ENCODE measurements at places on chromosomes 13 and 19.
A peak's percentile ranks its signal among the peaks of the same experiment; 100 is the strongest.

DNA sequence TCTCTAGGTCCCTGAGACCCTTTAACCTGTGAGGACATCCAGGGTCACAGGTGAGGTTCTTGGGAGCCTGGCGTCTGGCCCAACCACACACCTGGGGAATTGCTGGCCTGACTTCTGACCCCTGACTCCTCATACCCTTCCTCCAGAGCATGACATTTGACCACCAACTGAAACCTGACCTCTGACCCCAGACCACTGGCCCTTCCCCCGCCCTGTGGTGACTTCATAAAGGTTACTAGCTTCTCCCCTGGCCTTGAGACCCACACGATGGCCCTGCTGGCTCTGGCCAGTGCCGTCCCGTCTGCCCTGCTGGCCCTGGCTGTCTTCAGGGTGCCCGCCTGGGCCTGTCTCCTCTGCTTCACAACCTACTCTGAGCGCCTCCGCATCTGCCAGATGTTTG lies at the start of gene SPACA6:
TSS of gene SPACA6 (plus strand) at position 71 of the 400 bp plus-strand sequence. CDS start at position 268, 197 bp downstream.
- H3K27ac ChIP-seq: no peak within 1 kb of the TSS
- peaks cover 3% of the 10 kb centered on the region for H3K4me1 ChIP-seq
- no peak within 1 kb of the TSS for H3K4me3 ChIP-seq
- peaks cover 6% of the 10 kb centered on the region for H3K27me3 ChIP-seq

GRCh38 chr19:17304386-17305215 lies 1.1 kb upstream of the MRPL34 start:
- H3K4me1 ChIP-seq: peaks cover 47% of the 10 kb centered on the region
- H3K4me3 ChIP-seq: peak overlapping the region; percentile 87
- H3K36me3 ChIP-seq: peaks cover 3% of the 10 kb centered on the region
- H3K27ac ChIP-seq: peak overlapping the region; percentile 89
- no peaks in the 10 kb centered on the region for H3K27me3 ChIP-seq
- DNase-seq: no peak

DNA sequence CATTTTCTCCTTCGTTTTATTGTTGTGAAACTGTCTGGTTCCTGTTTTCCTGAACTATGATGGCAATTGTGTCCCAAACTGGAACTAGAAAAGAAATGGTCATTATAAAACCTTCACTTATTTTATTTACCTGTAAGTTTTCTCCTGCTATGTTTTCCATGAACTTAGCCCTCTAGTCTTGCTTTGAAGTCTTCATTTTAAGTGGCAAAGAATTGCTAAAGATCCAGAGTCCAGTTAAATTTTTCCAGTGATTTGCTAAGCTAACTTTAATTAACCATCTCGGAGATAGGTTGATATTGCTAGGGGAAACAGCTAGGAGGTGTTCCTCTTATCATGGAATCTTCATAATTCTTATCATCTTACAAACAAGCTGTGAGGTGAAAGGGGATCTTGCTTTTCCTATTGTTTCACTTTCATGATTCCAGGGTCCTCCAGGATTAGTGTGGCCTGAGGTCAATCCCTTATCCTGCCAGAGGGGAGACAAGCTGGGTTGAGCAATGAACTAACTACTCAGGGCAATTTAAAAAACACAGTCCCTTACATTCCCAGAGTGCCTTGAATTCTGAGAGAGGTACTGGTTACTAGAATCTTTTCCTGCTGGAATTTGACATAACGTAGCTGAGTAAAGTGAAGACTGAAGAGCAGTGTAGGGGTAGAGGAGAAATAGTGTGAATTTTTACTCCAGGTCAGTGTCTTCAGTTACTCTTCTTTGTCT lies 112.5 kb downstream of the ESD start:
- H3K4me1 ChIP-seq: peaks cover 31% of the 10 kb centered on the region
- H3K4me3 ChIP-seq: no peak overlapping the region
- no peak overlapping the region for H3K27ac ChIP-seq
- H3K27me3 ChIP-seq: no peaks in the 10 kb centered on the region

GRCh38 chr13:45584816-45585215 lies 30.7 kb downstream of the ERICH6B start:
- H3K4me3 ChIP-seq: no peak overlapping the region
- H3K27me3 ChIP-seq: peaks cover 9% of the 10 kb centered on the region
- H3K36me3 ChIP-seq: no peaks in the 10 kb centered on the region
- H3K4me1 ChIP-seq: no peaks in the 10 kb centered on the region
- H3K27ac ChIP-seq: no peak overlapping the region

- no peaks in the 10 kb centered on the region for H3K27me3 ChIP-seq
- H3K4me3 ChIP-seq: peak within 1 kb of the TSS; percentile 96
- H3K4me1 ChIP-seq: peaks cover 51% of the 10 kb centered on the region
- peaks cover 26% of the 10 kb centered on the region for H3K36me3 ChIP-seq
These were observed at the start of gene VAV1 for GRCh38 chr19:6772028-6772865. VAV1 (plus strand) TSS chr19:6772708; CDS start chr19:6772808, 100 bp downstream.
